ENCODE measurements at places on chromosomes 16 and 17.

- DNase-seq, result no peak
Observed at GRCh38 chr17:22512997-22513538, 820.7 kb downstream of the KCNJ18 start.

GRCh38 chr17:43359469-43360110 is 39.2 kb upstream of the ARL4D start:
- no peak for DNase-seq

DNA sequence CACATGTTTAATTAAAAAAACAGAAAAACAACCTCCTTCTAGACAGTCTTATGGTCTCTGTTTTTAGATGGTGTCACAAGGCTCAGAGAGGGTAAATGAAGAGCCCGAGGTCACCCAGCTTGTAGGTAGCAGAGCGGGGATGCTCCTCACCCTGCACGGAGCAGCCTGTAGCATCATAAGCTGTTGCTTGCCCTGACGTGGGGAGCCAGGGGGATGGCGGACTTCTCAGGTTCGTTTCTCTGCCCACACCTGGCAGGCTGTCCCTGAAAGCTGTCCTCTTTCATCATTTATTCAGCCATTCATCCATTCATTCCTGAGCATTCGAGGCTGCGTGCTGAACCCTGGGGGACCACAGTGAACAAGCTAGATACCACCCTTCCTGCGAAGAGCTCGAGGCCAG is 75.7 kb upstream of the KSR1 start:
- DNase-seq, result no peak

- no peak for DNase-seq
Observed at GRCh38 chr16:23509441-23509754, 896 bp downstream of the GGA2 start.

DNA sequence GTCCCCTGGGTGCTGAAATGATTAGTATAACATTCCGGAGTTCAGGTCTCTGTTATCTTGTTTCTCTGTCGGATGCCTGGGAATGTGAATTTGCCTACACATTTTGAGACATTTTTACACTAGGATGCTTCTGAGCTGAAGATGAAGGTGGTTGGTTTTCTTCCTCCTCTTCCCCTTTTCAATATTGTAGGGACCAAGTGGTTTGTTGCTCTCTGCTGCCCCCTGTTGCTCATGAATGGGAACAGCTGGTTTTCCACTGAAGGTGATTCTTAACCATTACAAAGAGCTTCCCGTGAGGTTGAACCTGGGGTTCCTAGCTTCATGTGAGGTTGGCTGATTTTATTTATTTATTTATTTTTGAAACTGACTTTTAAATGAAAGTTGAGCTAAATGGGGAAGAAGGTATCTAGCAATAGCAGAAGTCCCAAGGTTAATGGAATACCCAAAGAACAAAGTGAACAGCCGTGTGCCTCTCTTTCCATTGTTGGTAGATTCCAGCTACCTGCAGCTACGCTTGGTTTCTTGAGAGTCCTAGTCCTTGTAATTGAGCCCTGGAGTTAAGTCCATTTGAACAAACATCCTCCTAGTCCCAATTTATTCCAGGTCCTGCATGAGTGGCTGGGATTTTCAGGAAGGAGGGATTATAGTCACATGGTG is 983.9 kb upstream of the EEF2KMT start:
- no peak for DNase-seq

DNA sequence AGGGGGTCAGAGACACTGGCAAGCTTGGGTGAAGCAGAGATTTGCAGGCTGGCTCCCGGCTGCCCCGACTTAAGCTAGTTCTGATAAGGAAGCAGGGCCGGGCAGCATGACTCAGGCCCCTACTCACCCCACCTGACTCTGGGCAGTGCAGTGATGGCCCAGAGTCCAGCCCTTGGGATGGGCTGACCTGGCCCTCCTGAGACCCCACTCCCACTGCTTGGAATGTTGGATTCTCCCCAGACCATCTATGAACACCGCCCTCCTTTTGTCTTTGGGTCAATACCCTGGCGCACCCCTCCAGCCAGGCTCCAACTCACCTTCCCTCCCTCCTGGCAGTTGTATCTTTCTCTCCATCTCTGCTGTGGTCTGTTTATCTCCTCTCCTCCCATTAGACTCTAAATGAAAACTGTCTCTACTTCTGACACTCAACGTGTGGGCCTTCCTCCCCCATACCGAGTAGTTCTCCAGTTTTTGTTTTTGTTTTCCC is 21.0 kb downstream of the LGALS3BP start:
- DNase-seq, result no peak

DNA sequence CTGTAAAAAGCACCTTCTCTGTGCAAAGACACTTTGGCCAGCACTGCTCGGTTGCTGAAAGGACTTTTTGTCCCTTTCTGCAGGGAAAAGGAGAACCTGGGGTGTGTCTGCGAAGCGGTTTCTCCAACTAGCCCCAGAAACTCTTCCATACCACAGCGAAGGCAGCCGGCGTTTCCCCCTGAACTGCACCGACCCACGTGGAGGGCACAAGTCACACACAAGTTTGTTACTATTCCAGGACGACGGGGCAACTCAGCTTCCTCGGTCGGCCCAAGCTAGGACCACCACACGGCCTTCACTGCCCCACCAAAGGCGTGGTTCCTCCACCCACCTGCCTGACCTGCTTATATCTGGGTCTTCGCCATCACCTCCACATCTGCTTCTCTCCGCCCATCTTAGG is 1.9 kb downstream of the RTN4RL1 start:
- DNase-seq, result no peak

- DNase-seq, result no peak
Observed at GRCh38 chr16:81138831-81139557, 42.8 kb upstream of the GCSH start.

DNA sequence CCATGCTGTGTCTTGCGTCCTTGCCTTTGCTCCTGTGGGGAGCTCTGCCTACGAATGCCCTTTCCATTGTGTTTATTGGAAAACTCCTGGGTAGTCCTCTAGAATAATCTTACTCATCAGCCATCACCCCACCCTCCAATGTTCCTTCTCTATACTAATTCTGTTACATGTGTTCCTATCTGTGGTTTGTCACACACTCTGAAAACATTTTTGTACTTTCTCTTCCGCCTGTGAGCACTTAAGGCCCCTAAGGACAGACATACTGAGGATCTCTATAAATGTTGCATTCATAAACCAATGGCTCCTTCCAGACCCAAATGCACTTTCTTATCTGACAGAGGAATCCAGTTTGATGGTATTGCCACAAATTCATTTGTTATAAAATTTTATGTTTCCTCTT is 53.9 kb upstream of the MON1B start:
- DNase-seq, result no peak

DNA sequence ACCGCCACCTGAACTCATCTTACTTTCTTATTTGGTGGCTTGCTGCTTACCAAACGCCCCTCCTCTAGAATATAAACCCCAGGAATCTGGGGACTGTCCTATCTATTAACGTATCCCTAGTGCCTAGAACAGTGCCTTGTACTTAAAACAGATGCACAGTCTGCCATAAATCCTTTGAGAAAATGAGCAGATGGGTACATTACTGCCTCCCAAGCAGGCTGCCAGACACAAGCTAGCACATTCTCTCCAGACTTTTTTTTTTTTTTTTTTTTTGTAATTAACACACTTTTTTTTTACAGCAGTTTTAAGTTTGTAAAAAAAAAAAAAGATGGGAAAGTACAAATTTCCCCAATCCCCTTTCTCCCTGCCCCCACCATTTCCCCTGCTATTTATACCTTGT is 57.3 kb upstream of the RPL38 start:
- DNase-seq, result no peak

- peak; percentile 46 for DNase-seq
Observed at GRCh38 chr17:14926526-14927122, 338.5 kb downstream of the PMP22 start.

- no peak for DNase-seq
Observed at GRCh38 chr16:50573947-50574744, 25.9 kb downstream of the NKD1 start.

DNA sequence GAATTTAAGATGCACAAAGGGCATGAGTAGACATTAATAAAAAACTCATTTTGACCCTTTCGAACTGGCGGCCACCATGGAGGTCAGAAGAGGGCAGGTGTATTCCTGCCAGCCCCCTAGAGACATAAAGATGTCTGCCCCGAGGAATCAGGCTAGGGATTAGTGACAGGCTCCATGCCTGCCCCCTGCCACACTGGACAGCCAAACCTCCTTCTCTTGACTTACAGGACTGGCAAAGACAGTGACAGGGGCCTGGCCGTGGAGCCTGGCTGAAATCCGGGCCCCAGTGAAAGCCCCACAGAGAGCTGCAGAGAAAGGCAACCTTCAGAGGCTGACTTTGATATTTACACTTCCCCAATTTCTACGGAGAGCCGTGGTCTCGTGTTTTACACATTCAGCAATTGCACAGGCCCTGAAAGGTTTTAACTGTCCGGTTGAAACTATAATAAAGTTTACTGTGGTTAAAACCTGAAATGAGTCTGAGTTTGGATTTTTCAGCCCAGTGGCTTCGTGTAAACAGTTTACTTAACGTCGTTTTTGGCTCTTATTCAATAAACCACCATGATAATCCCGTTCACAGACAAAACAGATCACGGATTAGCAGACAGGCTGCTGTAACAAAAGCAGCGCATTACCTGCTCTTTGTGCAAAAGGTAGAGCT is 243.9 kb upstream of the MYOCD start:
- DNase-seq, result no peak

GRCh38 chr17:50470426-50470825 is 1.7 kb upstream of the CHAD start:
- DNase-seq, result no peak

DNA sequence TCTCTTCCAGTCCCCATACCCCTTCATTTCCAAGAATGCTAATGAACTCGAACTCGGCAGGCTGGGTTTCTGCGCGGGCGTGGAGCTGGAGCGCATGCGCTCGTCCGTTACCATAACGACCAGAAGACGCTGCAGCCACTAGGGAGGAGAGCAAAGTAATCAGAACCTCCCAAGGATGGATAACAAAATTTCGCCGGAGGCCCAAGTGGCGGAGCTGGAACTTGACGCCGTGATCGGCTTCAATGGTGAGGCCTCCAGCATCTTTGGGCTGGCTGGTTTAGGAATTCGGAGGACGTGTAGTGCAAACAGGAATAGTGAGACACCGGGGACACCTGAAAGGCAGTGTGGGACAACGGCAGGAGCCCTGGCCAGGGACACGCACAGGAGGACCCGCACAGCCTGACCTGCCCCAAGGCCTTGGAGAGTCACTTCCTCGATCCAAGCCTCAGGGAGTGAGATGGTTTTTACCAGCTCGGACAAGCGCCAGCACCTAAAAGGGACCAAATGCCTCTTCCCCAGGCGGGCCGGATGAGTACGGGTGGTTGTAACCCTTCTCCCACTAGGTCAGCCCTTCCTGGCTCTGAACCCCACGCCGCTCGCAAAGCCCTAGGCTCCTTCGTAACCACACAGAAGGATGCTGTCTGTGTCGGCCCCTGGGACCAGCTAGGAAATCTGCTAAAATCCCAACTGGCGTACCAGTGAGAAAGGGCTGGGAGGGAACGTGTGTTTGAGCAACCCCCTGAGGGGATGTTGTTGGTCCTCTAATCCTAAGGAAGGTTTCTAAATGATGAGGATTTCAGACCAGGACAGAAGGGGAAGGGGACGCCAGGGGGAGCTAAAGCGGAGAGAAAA is at the start of gene CFAP52:
Gene CFAP52, plus strand, starts transcription at position 122 of the 852 bp plus-strand sequence. Its CDS starts 54 bp downstream, at position 176.
- DNase-seq, result peak; percentile 76

Data from activated CD8-positive, alpha-beta memory T cell treated with anti-CD3 and anti-CD28 coated beads, Interleukin-2, amount 50 U/mL, for 4 hours (primary cell).